ENCODE measurements at places on chromosomes 5 and 9. TPM values are rescaled to one million over a fixed set of nuclear protein-coding genes. Genes with fewer than 3 reads are reported as not detected.

PCDHB13 gene
- total RNA-seq = 4.0 TPM

BNC2 gene
- 10.2 TPM for total RNA-seq

HK3 gene
- 1.3 TPM for total RNA-seq

TSC1 gene
- 66.6 TPM for total RNA-seq

PCDHA10 gene
- total RNA-seq = 7.5 TPM

BARHL1 gene
- not detected for total RNA-seq

LIX1 gene
- total RNA-seq = 5.5 TPM

ZNF169 gene
- total RNA-seq = 16.2 TPM

FAT2 gene
- 0.11 TPM for total RNA-seq

COL23A1 gene
- total RNA-seq = 84.2 TPM

PLPP1 gene
- total RNA-seq = 284 TPM

FOXD4L6 gene
- total RNA-seq = not detected
